ENCODE measurements at places on chromosomes 7 and 10.
A peak's percentile ranks its signal among the peaks of the same experiment; 100 is the strongest.

- peak; percentile 11 for DNase-seq
These were observed 124.2 kb upstream of the ZNF746 start for GRCh38 chr7:149621776-149622175.

DNA sequence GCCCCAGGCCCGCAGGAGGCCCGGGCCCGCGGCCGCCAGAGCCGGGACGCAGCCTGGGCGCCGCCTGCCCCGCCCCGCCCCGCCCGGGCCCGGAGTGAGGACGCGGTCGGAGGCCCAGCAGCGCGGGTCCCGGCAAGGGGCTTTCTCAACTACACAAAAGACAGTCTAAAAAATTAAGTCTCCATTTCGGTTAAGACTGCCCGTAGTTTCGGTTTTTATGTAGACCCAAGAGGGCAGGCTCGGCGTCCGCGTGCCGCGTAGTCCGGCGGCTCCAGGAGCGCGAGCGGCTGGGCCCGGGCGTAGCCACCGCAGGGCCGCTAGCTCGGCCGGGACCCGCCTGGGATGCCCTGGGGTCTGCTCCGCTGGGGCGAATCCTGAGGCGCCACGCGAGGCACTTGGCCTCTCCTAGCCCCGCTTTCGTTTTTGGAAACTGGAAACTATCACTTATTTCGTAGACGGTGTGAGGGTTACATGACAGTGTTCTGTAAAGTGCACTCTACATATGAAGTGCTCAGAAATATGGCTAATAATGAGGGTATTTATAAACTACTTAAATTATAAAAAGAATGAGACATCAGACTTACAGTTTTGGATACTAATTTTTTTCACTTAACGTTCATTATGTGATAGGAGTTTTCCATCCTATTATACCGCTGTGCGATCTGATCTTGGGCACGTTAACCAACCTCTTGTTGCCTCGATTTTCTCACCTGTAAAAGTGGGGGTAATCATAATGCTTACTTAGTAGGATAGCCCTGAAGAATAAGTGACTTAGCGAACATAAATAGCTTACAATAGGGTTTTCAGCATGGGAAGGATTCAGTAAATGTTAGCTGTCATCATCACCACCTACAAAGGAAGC lies 573 bp downstream of the BLVRA start:
- peak; percentile 9 for DNase-seq

GRCh38 chr7:112357136-112357535 lies 93.1 kb upstream of the IFRD1 start:
- no peak for DNase-seq

DNA sequence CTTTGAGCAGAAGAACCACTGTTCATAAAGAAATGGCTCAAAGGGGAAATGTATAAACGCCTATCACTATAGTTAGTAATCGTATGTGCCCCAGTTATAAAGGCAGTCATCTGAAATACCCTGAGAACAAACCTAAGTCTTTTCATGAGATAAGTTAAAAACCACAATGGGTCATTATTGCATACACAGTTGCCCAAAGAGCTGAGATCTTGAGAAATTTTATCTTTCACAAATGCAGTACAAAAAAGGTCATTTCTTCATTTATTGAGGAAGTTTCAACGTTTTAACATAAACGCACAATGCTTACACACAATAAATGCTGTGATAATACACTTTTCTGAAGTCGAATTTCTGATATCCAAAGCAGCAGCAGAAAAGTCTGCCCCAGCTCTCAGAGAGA lies 114.4 kb downstream of the MICU1 start:
- DNase-seq = no peak

- no peak for DNase-seq
These were observed 98.5 kb downstream of the WDR11 start for GRCh38 chr10:120949609-120950031.

DNA sequence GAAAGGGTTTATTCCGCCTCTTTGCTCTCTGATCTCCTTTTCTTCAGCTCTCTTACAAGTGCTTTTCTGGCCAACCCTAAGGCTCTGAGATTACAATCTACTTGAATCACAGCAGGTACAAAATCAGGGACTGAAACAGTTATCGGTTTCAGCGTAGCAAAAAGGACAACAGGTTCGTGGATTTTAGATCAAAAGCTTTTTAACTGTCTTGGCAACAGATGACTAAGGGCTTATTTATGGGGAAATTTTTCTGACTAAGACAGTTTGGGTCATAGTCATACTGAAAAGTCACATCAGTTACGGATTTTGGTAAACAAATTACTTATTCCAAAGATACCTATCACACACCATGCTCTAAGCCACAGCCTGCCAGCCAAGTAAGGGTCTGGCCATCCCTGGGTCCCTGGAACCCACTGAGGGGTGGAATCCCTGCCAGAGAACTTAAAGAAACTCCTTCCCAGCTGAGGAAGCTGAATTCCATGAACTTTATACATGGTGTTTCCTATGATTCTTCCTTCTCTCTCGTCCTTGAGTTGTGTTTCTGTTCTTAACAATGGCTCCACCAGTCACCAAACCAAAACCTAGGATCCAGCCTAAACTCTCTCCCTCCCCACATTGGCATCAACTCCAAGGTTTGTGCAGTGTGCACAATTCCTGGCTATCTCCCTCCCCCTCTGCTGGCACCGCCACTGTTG lies 169.3 kb downstream of the FAM107B start:
- DNase-seq = no peak
